Right renal cortex interstitium (tissue), 3 donors: ENCODE measurements at places on chromosomes 1 and 21. TPM values are rescaled to one million over a fixed set of nuclear protein-coding genes. Genes with fewer than 3 reads are reported as not detected.

- no peak for DNase-seq
These were observed 84.2 kb downstream of the PRDM16 start for GRCh38 chr1:3153197-3153596.

DNA sequence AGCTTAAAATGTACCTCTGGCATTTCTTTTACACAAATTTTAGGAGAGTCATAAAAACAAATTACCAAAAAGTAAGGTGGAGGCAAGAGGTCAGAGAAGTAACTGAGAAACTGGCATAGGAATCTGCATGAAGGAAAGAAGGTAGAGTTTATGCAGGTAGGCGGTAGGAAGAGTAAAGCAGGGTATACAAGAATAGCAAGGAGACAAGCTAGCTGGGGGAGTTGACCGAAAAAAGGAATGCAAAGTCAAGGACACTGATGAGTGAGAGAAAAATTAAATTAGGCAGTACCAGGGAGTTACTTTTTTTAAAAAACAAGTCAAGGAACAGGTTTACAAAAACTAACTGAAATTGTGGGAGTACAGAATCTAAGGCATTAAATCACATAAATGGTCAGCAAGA lies 56.0 kb downstream of the FOXJ3 start:
- DNase-seq = no peak

DNA sequence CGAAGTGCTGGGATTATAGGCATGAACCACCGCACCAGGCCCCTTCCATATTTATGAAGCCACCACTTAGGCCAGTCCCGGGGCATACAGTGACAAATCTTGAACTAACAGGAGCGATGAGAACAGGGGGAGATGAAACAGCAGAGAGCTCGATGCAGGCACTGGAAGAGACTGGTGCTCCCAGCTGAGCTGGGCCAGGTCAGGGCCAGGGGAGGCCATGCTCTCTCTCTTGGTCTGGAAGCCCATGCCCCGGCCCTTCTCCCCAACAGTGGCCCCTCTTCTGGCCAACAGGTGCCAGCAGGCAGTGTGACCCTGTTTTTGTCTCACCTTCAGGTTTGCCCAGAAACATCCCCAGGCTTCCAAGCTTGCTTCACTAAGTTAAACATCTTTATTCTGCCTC lies 269.9 kb upstream of the C1orf174 start:
- no peak for DNase-seq

DNA sequence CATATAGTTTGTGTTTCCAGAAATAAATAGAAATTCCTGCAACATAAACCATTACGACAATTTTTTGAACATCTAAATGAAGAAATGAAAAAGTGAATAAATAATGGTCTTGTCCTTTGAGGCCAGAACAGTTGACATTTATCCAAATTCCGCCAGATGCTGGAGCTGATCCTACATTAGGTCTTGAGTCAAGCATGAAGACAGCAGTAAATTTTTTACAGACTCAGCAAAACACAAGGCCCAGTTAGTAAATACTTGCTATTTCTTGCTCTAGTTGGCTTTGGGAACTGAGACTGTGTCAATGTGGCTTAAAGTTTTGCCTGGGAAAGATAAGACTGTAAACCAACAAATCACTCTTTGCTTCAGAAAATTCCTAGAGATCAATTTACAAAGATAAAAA lies 540.1 kb upstream of the RGS18 start:
- DNase-seq = no peak

The BLACAT1 gene
- 2.7 TPM for polyA plus RNA-seq
